ENCODE measurements at places on chromosomes 3 and 15.

GRCh38 chr15:50458348-50459112 lies 34.3 kb downstream of the USP8 start:
- no peak for DNase-seq

- DNase-seq = no peak
Observed at GRCh38 chr15:63372018-63372705, 9.5 kb downstream of the CA12 start.

DNA sequence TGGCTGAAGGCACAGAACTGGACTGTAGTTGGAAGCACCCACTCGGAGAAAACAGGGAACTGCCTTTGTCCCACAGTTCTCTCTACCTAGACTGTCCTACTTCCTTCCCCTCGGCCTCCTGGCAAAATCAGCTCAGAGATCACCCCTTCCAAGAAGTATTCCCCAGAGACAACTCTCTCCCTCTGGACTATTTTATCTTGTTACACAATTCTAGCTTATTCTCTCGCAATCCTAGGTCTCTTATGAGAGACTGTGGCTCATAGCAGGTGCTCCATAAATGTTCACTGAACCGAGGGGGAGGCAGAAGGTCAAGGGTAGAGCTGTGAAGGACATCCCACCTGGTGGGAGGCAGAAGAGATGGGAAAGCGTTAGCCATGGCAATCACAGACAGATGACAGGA lies 10.6 kb downstream of the HEG1 start:
- no peak for DNase-seq

DNA sequence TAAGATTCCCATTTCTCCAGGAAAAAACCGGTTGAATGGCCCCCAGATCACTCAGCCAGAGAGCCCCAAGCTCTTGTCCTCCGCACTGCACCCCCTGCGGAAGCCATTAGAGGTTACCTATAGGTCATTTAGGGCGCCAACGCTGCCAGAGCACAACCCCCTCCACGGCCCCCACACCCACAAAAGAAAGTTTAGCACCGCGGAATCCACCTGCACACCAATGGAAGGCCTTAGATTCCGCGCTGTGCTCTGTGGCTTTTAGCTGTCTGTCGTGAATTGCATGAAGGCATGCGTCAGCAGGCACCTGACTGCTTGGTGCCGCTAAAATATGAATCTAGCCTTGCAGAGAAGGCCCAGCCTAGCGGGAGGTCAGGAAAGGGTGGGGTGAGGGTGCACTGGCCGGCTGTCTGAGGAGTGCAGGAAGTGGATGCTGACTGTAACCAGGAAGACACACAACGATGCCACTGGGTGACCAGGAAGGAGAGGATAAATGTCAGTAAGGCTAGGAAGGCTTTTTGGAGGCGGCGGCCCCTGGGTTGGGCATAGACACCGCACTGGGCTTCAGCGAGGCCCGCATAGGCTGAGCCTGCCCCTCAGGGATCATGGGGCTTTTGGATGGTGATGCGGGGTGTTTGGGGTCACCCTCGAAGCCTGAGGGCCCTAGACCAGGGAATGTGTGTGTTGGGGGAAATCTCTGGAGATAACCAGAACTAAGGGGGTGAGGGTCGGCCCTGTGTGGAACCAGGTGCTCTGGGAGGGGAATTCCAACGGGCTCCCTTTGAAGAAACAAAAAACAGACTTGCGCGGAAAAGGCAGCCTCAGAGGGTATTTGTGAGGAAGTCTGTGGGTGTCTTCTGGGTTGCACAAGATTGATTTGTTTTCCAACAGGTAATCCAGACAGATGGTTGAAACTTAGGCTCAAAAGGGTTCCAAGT lies 976 bp upstream of the NUP210 start:
- DNase-seq = no peak

DNA sequence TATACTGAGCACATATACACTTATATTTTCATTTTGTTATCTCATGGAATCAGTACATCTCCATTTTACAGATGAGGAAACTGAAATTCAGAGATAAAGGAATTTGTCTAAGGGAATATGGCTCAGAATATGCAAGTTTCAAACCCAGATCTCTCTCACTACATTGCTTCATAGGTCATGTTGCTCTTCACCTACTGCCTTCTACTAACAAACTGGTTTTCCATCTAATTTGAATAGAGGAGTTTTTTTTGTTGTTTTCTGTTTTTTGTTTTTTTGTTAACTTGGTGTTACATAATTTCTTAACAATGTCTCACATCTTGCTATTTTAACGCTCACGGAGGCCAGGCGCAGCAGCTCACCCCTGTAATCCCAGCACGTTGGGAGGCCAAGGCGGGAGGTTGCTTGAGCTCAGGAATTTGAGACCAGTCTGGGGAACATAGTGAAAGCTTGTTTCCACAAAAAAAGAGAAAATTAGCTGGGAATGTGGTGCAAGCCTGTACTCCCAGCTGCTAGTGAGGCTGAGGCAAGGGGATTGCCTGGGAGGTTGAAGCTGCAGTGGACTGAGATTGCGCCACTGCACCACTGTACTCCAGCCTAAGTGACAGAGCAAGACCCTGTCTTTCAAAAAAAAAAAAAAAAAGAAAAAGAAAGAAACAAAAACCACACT lies 37.0 kb downstream of the FMN1 start:
- no peak for DNase-seq

GRCh38 chr3:123339302-123339701 lies 109.6 kb downstream of the ADCY5 start:
- no peak for DNase-seq

- no peak for DNase-seq
Observed at GRCh38 chr15:90113166-90113565, 10.9 kb upstream of the IDH2 start.

- DNase-seq = no peak
Observed at GRCh38 chr15:95610945-95611344, 719.6 kb upstream of the NR2F2 start.

DNA sequence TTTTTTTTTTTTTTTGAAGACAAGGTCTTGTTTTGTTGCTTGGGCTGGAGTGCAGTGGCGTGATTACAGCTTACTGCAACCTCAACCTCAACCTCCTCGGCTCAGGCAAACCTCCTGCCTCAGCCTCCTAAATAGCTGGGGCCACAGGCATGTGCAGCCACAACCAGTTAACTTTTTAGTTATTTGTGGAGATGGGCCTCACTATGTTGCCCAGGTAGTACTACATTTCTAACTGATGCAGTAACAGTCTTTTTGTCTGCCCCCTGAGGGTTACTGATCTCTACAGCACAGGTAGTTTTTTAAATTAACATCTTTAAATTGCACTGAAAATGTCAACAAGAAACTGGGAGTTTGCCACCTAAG lies 3.4 kb upstream of the LMLN start:
- no peak for DNase-seq

DNA sequence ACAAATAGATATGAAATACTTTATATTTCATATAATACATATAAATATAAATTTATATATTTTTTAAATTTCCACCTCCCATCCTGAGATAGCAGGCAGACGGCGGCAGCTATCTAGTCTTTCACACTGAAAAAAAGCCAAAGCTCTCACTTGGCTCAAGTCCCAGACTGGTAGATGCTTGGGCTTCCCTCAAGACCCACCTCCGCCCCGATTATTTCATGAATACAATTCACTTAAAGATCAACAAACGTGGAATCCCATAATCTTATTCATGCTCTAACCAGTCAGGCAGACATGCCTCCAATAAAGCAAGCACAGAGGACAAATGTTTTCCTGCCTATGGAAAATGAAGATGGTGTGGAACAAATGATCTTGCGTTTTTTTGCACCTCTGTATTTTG lies 275.9 kb upstream of the NR2F2 start:
- DNase-seq = peak; percentile 3

DNA sequence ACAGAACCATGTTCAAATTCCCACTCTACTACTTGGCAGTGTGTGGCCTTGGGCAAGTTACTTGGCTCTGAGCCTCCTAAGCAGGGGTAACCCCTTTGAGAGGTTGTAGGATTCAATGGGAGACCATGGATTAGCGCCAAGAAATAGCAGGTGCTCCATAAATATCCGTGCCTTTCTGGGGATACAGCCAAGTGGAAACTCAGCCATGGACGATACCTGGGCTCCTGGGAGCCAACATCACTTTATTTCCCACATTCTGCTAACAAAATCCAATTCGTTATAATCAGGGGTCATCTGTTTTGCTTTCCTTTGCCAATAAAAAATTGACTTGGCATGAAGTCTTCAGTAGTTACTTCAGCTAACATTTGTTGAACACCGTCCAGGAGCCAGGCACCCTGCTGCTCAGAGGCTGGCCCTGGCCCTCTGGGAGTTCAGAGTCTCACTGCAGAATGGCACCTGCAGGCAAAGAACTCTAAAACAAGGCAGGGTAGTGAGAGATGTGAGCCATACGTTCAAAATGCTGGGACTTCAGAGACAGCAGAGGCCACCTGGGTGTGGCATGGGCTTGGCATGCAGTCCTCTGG lies 42.3 kb downstream of the ZDHHC19 start:
- peak; percentile 100 for DNase-seq

DNA sequence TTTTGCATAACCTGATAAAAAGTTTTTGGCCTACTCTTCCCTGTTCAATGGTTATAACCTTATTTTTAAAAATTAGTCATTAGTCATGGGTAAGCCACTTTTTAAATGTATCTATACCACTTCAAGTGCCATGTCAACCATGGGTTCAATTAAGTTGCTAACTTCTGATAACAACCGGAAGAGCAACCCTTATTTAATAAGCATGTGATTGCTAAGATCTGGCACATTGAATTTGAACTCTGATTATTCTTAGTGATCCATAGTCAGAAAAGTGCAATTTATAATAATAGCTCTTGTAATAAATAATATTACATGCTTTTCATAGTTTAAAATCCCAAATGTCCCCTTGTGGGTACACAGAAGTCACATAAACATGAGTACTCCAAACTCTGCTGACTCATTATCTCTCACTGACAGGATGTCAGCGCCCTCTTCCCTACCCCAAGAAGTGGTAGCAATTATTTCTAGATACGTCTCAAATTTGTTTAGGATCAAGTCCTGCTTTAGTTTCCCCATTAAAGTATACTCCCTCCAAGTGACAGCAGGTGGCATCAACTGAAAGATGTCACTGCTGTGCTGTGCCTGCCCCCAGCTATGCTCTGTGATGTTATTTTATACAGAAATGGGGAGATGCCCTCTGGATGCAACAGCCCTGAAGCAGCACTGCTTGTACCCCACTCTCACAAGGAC lies 18.6 kb downstream of the SAMD7 start:
- DNase-seq = no peak

DNA sequence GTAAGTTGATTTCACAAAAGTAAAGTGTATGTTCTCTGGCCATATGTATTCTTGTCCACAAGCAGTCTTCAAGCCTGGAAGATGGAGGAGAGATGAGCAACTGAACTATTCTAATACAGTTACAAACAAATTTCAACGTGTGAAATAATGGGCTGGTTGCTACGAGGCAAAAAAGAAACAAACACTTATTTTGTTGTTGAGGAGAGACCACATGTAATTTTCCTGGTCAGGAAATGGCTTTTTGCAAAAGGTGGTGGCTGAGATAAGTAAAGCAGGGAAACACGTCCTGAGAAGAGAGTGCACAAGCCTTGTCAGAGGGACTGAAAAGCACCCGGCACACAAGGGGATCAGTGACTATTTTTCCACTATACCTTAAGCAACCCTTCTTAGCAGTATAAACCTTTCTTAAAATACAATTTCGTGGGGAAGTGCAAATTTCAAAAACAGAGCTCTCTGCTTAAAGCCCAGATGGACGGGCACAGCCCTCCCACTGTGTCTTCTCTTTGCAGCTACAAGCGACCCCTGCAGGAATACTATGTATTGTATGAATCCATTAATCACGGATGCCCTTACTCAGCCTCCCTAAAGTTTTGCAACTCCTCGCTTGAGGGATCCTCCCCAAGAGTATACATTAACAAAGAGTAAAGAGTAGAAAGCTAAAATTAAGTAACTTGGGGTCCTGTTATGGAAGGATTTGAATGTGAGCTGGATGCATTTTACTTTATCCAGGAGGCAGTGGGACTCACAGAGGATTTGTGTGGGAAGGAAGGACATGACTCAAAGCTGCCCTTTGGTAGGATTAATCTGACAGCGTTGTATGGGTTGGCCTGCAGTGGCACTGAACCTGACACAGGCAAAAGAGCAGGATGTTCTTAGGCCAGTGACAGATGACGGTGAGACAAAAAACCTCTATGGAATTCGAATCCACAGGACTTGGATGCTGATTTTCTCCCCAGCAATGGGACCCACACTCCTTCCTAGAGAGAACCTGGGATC lies 253.7 kb downstream of the IL5RA start:
- no peak for DNase-seq

GRCh38 chr3:112030901-112031300 lies 3.6 kb upstream of the TMPRSS7 start:
- DNase-seq = no peak
